ENCODE measurements at places on chromosomes 12 and 14.

DNA sequence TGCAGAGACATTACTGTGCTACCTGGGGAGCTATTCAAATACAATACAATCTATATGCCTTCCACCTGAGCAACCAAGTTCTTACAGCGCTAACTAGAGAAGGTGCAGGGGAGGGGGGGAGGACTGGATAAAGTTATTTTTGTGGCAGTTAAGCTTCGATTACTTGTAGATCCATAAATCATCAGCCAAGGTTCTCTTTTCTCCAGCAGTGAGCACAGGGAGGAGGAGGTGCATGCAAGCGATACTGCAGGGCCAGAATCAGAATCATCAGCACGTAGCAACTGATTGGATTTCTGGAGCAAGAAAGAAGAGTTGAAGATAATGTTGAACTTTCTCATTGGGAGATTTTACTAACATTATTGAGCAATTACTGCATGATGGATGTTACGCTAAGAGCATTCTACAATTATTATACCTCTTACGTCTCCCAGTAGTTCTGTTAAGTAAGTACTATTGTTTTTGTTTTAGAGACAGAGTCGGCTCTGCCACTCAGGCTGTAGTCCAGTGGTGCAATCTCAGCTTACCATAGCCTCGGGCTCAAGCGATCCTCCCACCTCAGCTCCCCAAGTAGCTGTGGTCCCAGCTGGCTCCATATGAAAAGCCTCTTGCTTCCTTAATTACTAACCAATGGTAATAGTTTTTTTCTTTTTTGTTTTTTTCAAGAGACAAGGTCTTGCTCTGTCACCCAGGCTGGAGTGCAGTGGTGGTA, 74.6 kb upstream of the EEA1 start:
- DNase-seq: no peak

DNA sequence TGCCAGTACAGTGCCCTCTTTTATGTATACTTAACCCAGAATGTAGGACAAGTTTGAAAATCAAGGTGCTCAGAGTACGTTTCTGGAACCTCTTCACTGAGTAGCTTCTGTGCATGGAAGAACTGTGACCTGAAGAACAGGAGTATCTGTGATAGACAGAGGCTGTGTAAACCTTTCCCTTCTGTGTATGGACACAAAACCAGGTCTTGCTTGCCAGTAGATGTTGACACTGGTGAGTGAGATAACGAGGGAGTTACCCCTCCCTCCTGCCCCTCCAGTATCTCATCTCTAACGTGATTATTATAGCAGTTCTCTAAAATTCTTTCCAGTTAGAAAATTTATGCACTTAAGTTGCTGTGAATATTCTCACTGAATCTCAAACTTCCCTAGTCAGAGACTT, 170.8 kb downstream of the RPL10L start:
- no peak for DNase-seq

DNA sequence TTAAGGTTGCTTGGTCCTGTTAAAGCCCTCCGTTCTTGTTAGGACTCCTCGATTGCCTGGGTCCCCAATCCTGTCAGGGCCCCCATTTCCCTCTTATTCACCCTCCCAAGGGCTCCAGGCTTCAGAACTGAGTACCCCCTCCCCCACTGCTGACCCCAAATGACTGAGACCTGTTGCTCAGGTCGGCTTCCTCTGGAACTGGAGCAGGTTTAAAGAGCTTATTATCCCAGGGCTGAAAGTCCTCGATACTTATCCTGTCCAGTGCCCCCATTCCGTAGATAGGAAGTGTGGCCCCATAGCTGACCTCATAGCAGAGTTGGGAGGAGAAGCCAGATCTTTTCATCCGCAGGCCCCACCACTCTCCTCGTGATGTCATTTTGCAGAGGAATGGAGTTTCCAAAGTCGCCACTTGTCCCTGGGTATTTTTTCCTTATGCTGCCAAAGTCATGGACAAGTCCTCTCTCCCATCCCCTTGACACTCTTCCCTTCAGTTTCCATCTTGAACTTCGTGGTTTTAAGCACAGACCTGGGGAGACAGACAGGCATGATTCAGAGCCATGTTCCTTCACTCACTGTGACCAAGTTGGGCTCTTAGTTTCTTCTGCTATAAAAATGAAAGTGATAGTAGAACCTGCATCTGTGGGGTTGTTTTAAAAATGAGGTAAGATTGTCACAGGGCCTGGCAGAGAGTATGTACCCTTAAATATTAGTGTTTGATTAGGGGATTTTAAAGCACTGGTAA, 1.2 kb downstream of the USP30 start:
- no peak for DNase-seq

GRCh38 chr14:33063521-33063920, 124.8 kb downstream of the NPAS3 start:
- DNase-seq: no peak

GRCh38 chr12:66066137-66066928, 64.2 kb downstream of the LLPH start:
- no peak for DNase-seq

- DNase-seq: no peak
Observed at GRCh38 chr12:52119398-52120254, 40.1 kb downstream of the SMIM41 start.

- DNase-seq: no peak
Observed at GRCh38 chr12:72465940-72466630, 193.9 kb downstream of the TRHDE start.

DNA sequence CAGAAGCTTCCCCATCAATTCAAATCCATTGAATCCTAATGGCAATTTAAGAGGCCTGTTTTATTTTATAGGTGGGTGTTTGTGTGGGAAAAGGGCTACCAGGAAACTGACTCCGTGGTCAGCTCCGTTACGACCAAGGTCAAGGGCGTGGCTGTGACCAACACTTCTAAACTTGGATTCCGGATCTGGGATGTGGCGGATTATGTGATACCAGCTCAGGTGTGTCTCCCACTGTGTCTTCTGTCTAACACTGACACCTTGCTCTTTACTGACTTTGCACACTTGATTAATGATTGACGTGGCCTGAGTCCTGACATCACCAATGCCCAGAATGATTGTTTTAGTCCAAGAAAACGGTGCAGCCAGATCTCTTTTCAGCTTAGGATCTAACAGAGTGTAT, 7.1 kb downstream of the P2RX4 start:
- no peak for DNase-seq

DNA sequence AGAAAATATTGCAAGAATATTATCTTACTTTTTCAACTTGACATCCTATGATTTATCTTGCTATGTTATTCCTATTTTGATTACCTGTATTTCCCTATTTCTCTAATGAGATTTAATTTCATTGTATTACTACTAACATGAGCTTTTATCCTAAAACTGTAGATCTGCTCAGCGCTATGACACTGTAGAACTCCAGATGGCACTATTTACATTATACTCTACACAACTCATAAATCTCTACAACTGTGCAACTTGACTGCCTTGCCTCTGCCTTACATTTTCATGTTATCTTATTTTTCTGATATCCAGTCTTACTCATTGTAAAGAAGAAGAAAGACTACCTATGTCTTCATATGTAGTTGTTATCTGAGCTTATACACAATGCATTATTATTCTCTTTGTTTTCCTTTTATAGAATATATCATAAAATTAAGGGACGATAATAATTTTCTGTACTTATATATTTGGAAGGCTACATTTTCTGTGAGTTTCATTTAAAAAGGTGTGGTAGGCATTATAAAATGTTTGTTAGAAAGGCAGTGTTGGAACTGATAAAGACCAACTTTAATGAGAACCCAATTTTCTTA, 24.1 kb downstream of the NUP37 start:
- DNase-seq: no peak

- DNase-seq: no peak
Observed at GRCh38 chr14:54669721-54670561, 103.0 kb downstream of the SAMD4A start.

GRCh38 chr14:56390859-56391258, 188.7 kb upstream of the TMEM260 start:
- no peak for DNase-seq

DNA sequence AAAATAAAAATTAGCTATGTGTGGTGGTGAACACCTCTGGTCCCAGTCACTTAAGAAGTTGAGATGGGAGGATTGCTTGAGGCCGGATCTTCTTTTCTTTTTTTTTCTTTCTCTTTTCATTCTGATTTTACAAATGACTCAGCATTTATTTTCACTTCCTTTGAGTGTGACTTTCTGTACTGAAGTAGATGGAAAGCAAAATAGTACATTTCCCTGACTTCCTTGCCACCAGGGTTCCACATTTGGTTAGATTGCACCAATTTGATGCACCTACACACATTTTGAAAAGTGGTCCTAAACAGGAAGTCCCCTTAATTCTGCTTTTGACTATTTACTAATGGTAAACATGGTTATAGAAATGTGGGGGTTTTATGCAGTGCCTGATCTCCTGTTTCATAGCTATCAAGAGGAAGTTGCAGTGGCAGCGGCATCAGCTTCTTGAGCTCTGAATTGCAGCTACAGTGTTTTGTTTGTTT, 13.0 kb upstream of the LEMD3 start:
- DNase-seq: no peak

GRCh38 chr12:16828891-16829290, 222.9 kb upstream of the LMO3 start:
- DNase-seq: no peak

GRCh38 chr14:92748259-92749016, at the start of gene LGMN:
Gene LGMN, minus strand, starts transcription at chr14:92748627. Its CDS starts 15,841 bp downstream, at chr14:92732786.
- DNase-seq: peak; percentile 53

DNA sequence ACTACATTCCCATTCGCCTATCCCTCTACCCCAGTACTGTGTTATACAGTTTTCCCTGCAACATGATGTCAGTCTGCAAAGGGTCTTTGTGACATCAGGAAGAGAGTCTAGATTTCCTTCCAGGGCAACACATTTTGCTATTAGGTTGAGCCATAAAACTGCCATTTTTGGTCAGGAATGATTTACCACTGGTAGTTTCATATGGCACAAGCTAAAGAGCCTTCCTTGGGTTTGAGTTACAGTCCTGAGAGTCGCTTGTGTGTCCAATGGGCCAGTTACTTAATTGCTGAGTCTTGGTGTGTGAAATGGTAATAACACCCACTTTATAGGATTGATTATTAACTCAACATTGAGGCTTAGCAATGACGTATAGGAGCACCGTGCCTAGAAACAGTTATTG, 22.6 kb upstream of the AMIGO2 start:
- no peak for DNase-seq

- DNase-seq: no peak
Observed at GRCh38 chr12:21774358-21775132, at the start of gene KCNJ8. Gene KCNJ8, minus strand, starts transcription at chr12:21774706. Its CDS starts 1,090 bp downstream, at chr12:21773616.

DNA sequence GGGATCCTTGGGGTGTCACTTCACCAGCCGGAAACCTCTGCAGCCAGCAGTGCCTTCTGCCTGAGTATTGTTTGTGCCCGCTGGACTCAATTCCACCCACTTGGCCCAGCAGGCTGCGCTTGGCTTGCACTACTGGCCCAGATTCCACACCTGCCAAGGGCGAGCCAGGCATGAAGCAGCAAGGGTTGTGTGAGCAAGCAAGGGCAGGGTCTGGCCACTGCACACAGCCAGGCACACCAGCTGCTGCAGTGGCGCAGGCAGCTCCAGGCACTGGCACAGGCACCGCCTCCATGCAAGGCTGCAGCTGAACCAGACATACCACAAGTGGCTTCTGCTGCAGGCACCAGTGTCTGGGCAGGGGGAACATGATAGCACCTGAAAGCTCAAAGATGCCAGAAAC, 99.5 kb downstream of the NUAK1 start:
- DNase-seq: no peak

DNA sequence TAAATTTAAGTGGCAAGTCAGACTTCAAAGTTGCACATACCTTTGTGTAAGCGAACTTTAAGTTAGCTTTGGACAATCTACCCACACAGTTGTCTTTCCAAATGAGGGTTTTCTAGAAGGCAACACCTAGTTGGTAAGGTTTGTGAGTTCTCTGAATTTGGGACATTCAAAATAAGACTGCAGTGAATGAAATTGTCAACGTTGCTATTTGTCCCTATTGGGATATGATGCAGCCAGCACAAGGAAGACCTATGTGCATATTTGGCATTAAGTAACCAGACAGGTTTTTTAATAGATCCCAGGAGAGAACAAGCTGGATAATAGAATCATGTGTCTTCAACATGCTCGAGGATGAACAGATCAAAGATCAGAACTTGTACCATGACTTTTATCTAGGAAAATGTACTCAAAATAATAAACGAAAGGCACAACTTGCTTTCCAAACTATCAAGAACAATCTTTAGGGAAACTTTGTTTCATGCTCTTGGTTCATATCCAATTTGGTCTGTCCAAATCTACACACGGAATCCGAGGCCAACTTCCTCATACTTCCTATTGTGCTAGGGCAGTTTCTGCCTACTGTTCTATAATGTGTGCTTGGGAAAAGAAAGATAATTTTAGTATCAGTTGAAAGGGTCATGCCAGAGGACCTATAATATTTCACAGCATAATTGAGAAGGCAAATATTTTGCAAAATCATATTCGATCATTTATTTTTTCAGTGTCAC, 284.2 kb upstream of the SOX5 start:
- no peak for DNase-seq

DNA sequence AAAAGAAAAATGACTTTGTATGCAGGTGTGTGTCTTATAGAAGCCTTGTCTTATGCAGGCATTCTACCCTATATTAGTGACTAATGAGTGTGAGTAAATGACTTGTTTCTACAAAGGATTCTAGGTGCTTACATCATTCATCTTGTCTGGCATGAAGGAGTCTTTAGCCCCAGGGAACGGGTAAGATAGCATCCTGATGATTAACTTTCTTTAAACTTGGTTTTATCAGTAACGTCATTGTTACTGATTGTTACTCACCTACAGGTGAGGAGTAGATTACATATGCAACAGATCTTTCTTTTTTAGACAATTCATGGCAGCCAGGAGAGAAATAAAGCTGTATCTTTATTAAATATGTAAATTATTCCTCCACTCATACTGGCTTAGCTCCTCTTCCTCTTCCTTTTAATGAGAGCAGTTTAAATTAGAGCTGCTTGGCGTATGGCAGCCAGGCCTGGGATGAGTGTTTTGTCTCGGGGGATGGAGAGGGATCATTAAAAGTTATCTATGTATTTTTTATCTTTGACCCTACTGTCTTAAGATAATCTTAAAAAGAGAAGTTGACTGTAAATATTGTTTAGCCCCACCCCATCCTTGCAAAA, 57.2 kb upstream of the ATP2A2 start:
- peak; percentile 54 for DNase-seq

- no peak for DNase-seq
Observed at GRCh38 chr12:90653040-90653439, 301.9 kb downstream of the CCER1 start.

DNA sequence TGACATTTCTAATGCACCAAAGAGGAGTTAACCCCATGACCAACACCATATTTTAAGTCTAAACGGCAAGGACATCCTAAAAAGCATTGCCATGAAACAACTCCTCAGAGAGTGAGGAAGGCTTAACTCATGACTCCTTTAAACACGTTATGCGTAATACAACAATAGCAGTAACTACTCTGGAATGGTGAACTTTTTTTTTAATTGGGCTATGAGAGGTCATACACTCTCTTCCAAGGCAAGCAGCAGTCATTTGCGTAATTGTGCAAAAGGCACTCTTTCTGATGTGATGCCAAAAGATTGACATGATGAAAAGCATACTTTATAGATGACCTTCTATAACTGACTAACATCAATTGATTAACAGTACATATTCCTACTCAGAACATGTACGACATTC, 39.4 kb downstream of the RHOJ start:
- no peak for DNase-seq
